ENCODE measurements at places on chromosomes 11 and 22.

- DNase-seq: no peak
Observed at GRCh38 chr11:86396396-86396795, 21.7 kb downstream of the CCDC81 start.

DNA sequence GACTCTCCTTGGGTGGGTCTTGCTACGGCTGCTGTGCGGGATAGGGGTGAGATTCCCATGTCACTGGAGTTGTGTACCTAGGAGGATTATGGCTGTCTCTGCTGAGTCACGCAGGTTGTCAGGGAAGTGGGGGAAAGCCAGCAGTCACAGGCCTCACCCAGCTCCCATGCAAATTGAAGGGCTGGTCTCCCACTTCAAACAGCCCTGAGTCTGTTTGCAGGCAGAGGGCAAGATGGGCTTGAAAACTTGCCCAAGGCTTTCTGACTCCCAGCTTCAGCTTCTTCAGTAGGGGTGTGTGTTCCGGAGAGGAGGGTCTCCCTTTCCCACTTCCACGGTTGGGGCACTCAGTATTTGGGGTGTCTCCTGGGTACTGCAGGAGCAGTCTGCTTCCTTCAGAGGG lies 10.9 kb upstream of the SC5D start:
- no peak for DNase-seq

DNA sequence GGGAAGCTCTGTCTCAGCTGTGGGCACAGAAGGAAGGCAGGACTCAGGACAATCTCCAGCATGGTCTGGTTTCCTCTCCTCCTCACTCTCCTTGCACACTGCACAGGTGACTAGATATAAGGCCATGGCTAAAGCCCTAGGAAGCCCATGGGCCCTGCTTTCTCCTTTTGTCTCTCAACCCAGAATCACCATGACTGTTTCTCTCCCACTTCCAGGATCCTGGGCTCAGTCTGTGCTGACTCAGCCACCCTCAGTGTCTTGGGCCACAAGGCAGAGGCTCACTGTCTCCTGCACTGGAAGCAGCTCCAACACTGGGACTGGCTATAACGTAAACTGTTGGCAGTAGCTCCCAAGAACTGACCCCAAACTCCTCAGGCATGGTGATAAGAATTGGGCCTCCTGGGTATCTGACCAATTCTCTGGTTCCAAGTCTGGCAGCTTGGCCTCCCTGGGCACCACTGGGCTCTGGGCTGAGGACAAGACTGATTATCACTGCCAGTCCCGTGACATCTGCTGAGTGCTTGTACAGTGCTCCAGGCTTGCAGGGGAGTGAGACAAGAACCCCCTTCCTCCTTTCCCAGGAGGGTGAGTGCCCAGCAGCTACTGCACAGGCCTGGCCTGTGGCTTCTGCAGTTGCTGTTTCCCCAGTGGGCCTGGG lies 104.0 kb upstream of the TOP3B start:
- no peak for DNase-seq

- DNase-seq: no peak
Observed at GRCh38 chr22:18077087-18077638, 627 bp upstream of the PEX26 start.

DNA sequence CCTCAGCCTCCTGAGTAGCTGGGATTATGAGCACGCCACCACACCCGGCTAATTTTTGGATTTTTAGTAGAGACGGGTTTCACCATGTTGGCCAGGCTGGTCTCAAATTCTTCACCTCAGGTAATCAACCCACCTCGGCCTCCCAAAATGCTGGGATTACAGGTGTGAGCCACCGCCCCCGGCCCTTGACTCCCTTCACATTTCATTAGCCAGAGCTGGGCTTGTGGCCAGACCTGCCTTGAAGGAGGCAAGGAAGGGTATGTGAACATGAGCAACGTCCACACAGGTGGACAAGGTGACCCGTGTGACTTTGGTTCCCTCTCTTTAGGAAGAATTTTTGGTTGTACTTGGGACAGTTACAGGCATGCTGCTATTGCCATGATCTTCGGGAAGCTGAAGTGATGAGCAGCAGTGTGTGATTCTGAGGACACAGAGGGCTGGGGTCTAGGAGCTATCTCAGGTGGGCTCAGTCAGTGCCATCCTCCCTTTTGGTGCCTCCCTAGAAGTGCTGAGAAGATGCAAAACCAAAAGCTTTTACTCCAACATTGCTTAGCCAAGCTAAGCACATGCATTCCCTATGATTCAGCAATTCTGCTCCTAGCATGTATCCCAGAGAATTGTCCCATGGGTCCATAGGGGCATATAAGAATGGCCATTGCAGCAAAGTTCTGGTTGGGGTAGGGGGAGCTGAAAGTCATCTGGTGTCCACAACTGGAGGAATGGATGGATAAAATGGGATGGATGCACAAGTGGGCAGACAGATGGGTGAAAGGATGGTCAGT lies 6.1 kb downstream of the AP5B1 start:
- no peak for DNase-seq

- DNase-seq: no peak
Observed at GRCh38 chr22:38193580-38193979, 8.2 kb upstream of the MAFF start.

DNA sequence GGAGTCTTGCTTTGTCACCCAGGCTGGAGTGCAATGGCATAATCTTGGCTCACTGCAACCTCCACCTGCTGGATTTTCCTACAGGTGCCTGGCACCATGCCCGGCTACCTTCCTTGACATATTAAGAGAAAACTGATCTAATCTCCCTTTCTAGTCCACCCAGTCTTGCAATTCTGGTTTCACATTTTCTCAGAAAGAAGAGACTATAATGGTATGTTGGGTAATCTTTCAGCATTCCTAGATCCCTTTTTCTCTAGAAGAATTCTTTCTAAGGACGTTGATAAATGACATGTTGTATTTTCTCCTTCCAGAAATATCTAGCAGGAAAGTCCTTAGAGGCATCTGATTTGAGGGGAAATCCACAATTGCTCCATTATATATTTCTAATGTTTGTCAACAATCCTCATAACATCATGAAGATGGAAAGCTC lies 10.4 kb upstream of the HSPA8 start:
- DNase-seq: no peak

GRCh38 chr22:49726701-49727101 lies 101.0 kb downstream of the BRD1 start:
- DNase-seq: no peak

DNA sequence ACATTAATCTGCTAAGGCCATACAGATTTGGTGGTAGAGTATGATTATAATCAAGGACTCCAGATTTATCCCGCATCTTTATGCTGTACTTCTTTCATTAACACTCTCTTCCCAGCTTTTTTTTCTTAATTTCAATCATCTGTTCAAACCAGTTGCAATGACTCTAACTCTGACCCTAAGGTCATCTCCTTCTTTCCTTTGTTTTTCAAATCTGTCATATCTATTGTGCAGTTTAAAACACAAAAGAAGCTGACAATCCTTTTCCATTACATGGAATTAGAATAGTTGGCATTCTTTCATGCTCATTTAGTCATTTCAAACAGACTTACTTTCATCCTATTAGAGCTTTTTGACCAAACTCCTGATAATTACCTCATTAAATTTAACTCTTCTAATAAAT lies 53.6 kb upstream of the GRM5 start:
- DNase-seq: no peak

- DNase-seq: no peak
Observed at GRCh38 chr11:128181088-128181480, 406.3 kb downstream of the ETS1 start.

DNA sequence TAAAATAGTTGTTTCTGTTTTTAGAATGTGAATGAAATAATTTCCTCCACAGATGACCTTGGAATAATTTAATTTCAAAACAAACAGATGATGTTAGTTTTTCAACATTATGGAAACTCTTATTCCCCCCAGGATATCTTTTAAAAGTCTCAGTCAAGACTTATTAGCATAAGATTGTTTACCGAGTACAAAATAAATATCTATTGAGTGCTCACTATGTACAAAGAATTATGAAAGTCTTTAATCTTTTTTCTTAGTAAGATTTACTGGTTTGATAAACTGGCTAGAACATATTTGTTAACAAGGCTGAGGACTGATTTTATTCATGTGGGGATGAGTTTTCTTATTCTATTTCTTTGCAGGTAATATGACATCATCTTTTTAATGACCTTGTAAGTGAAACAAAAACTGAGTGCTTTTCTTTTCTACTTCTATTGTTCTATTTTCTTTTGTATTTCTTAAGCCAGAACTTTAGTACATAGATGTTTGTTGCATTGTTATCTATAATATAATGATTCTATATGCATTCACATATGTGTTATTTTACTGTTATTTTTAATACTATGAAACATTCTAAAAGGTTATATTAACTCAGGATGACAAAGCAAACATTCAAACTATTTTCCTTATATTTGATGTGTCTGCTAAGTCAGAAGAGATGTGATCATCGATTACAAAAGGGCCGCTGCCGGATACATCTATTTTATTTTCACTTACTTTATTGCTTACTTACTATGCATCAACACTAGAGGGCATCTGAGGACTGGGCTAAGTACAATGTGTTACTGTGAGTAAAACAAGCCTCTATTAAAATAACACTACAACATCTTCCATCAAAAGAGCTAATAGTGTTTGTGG lies 111.0 kb upstream of the ARHGAP42 start:
- no peak for DNase-seq

- DNase-seq: no peak
Observed at GRCh38 chr11:1753929-1754305, 3.5 kb upstream of the IFITM10 start.

- DNase-seq: no peak
Observed at GRCh38 chr11:32121012-32121411, 30.1 kb downstream of the RCN1 start.

DNA sequence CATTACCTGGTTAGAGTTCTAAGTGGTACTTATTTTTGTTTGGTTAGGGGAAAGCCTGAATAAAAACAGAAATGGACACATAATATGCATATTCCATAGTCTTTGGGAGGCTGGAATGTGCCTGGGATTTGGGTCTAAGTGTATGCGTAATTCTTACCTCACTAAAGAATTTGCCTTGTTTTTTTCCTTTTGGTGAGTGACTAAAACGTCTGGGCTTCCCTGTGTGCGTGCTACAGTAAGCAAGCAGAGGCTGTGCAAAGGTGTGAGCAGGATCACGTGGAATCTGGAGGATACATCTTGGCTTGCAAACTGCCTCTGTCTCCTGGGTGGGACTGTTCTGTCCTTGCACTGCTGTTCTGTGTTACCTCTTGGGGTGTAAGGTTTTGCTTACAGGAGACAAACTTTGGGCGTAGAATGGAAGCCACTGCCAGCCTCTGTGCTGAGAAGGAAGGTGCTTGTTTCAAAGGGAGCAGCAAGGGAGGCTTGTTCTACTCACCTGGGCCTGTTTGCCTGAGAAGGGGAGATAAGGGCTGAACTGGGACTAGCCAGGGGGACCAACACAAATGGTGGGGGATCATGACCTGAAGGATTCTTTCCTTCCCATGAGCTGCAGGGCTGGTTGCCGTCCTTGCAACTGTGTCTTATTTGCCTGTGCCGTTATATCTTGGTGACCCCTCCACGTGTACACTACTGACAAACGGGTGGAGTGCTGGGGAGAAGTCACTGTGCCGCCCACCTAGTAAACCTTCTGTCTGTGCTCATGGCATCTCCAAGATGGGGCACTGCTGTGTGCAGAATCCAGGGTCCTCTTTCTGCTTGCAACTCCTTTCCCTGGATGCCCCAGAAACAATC lies 4.5 kb downstream of the NEAT1 start:
- peak; percentile 33 for DNase-seq

DNA sequence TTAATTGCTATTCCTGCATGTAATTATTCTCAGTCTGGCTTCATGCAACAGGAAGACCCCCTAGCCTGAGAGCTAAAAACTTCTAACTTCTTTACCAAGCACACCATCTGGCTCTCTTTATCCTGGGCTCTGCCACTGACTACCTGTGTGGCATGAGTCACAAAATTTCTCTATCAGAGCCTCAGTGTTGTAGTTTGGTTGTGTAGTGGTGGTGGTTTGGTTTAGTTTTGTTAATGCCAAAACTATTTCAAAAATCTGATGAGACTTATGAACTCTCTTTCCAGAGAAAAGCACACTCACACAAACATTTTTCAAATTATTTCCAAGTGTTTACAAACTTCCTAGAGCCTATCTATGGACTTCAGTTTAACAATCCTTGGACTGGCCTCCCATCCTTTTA lies 7.5 kb upstream of the IL17RA start:
- no peak for DNase-seq

DNA sequence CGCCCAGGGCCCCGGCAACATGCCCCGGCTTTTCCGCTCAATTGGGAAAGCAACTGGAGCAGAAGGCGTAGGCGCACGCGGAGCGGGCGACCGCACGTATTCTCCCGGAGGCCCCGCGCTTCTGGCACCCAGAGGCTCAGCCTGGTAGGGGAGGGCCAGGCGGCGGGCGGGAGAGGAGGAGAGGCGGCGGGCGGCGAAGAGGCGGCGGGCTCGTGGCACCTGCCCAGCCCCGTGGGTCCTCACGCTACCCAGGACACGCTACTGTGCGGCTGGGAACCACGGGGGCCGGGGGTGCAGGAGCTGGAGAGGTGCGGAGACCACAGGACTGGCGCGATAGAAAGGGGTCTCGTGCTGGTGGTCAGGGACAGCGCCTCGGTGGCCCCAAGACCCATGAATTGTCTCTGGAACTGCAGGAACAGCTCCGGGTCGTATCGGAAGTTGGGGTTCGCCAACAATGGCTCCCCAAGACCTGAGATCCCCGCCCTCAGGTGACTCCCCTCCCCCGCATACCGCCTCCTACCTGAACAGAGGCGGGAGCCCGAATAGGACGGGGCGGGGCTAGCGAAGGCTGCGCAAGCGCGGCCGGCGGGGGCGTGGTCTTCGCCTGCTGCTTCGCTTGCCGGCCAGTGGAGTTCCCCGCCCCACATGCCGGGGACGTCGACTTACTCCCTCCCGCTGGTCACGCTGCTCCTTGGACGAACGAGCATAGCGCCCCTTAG lies at the start of gene SLC37A4:
Gene SLC37A4, minus strand, starts transcription at position 549 of the 719 bp plus-strand sequence.
- DNase-seq: peak; percentile 99

- DNase-seq: no peak
Observed at GRCh38 chr11:76660533-76661305, 9.8 kb downstream of the LRRC32 start.

DNA sequence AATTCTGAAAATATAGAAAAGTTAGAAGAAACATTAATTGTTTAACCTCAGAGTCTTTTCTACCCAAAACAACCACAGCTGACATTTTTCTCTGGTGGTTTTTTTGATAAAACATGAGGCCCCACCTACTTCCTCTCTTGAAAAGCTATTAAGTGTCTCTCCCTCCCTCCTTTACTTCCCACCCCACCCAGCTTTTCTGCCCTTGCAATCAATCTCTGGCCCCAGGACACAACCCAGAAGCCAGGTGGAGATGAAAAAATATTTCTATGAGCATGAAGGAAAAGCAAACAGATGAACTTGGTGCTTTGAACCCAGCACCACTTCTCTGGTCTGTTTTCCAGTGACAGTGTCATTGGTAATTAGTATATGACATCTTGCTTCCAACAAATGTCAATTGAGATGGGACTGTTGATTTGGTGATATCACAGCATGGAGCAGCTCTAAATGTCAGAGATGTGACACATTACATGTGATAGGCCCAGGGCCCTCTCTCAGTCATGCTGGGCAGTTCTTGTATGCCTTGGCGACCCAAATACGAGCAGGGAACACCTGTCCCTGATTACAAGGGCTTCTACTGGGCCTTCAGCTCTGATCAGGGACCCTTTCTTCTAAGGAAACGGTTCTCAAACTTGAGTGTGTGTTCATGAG lies 23.9 kb upstream of the TMPRSS13 start:
- DNase-seq: no peak

GRCh38 chr22:47250995-47251765 lies 488.7 kb downstream of the TBC1D22A start:
- no peak for DNase-seq
